Stimulated activated CD8-positive, alpha-beta memory T cell treated with anti-CD3 and anti-CD28 coated beads, Interleukin-7, amount 100 ng/mL, for 1 hour (primary cell): ENCODE measurements at places on chromosomes 4 and X.

DNA sequence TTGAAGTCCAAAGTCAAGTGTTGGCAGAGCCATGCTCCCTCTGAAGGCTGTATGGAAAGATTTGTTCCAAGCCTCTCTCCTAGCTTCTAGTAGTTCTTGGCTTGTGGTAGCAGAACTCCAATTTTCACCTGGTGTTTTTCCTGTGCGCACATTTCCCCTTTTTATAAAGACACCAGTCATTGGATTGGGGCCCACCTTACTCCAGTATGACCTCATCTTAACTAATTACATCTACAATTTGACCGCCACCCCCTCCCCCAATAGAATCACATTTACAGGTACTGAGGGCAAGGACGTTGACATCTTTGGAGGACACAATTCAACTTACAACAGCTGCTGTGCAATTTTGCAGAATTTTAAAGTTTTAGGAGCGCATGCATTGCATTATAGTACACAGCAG is 16.8 kb downstream of the RAB39B start:
- DNase-seq = no peak

GRCh38 chrX:107602694-107603239 is 25.5 kb upstream of the PRPS1 start:
- DNase-seq = no peak

DNA sequence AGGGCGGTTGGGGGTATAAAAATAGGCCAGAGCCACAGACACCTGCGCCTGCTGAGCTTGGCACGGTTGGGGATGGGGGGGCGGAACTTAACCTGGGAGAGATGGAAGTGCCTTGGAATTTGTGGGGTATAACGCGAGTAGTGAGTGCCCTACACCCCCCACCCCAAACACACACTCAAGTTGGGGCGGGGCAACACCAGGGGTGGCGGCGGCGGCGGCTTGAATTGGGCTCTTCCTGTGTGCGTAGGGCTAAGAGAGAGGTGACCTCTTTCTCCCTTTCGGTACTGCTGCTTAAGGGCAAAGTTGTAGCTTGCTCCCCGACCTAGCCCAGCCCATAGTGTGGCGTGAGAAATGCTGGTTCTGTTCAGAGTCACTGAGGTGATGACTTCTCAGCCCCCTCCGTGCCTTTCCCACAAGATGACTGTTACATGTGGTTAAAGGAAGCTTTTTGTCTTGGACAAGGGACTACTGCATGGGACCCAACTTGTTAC is 839 bp downstream of the STK26 start:
- DNase-seq = peak; percentile 8

GRCh38 chr4:134533068-134533467 is 331.5 kb upstream of the PABPC4L start:
- DNase-seq = no peak

- DNase-seq = no peak
These were observed 4.9 kb upstream of the TMEM33 start for GRCh38 chr4:41930139-41930831.

DNA sequence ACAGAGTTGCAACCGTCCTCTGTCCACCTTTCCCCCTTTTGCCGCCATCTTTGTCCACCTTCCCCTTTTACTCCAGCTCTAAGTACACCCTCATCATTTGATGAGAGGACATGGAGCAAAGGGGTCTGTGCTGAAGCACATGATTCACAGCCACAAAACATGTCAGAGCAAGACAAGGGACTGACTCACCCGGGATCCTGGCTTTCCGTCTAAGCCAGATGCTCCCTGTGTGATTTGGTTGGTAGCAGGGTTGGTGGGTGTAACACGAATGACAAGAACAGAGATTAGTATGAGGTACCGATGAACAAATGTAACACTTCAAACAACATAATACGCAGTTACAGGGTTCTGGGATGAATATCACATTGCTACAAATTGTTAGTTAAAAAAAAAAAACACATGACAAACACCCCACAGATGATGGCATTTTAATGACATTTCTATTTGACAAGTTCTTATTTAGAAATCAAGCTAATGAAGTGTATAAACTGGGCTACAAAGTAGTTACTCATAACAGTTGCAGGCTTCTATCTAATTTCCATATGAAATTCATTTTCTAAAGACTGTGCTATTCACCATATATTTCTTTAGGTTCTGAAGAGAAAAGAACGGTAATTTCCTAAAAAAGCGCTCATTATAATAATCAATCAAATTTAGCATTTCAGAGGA is 71.4 kb upstream of the ETNPPL start:
- DNase-seq = no peak

- no peak for DNase-seq
These were observed 61.6 kb upstream of the SORCS2 start for GRCh38 chr4:7130621-7131211.
